ENCODE measurements at places on chromosomes 7 and 10.
A peak's percentile ranks its signal among the peaks of the same experiment; 100 is the strongest.

DNA sequence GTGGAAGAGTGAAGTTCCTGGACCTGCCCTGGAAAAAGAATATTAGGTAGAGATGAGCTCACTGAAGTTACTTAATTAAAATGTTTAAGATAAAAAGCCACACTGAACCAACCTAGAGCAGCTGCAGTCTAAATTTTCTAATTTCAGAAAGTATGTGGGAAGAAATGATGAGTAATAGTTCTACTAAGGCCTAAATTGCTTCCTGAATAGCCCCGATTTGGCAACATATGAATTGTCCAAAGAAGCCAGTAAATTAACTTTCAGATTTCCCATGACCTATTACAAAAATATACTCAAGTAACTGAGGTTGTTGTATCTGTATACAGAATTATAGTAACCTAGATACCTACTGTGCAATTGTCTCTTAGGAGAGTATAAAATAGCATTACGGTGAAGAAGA lies 312.6 kb downstream of the IPMK start:
- DNase-seq: no peak

DNA sequence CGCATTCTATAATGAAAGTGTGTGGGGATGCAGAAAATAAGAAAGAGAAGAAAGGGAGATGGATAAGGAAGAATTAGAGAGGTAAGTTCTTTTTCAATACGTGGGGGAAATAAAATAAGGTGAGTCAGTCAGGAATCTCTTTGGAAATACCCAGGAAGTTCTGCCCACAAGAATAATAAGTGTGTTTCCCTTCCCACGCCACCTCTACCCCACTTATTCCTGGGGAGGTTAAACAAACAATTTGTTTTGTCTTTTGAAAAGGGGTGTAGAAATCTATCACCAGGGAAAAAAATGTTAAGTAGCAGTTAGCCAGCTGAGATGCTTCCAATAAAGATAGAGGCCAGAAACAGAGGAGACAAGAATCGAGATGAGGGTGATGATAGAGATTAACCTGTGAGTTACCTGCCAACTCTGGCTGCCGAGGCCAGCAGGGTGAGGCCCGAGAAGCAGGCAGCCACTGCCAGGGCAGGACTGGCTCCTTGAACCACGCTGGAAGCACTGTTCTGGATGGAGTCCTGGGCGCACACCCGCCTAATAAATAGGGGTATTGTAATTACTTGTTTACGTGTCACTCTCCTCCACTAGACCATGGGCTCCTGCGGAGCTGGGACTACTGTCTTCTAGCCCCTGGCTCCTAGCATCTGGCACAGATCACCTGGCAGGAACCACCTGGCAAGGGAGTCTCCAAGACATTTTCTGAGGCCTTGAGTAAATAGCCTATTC lies 191.3 kb downstream of the FGFR2 start:
- no peak for DNase-seq

DNA sequence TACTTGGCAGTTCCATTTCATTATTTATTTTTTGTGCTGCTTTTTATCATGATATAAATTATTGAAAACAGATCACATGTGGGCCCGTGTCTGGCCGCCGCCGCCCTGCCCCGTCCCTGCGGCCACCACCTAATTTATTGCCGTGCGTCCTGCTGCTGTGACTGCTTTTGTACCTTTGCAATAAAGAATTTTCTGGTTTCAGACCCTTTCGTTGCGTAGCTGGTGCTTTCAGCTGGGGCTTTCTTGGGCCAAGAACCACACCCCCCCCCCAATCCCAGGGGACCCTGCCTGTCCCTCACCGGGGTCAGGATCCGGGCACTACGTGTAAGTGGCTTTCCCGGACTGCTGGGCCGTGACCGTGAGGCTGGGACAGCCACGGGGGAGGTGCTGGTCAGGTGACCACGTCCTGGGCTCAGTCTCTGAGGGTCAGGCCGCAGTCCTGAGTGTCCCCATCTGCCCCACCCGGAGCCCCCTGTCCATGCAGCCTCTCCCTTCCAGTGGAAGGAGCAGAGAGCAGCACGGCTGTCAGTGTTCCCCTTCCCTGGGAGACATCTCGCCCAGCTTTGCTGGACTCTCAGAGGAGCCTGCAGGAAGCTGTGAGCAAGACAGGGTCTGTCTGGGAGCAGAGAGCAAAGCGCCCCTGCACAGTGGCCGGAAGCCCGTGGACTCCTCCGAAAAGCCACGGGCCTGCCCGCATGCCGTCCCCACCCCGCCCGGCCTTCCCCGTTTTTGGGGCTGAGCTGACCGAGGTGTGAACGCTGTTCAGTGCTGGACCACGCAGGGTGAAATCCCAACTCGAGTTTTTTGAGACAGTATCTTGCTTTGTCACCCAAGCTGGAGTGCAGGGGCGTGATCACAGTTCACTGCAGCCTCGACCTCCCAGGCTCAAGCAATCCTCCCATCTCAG lies 12.6 kb downstream of the MAFK start:
- no peak for DNase-seq

DNA sequence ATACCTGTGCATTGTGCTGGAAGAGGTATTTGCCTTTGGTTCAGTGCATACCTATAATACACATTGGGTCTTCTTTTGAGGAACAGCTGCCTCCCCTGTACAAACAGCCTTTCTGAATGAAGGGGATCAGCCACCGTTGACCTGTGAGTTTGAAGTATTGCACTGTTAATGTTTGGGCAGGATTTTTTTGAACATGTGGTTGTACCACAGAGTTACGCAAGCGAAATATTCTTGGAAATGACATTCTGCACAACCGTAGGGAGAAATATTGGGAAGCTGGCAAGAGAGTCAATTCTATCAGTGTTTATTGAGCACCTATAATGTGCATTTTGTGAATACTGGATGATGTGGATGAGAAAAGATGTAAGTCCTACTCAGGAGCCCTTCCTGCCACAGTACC lies 270.6 kb downstream of the AUTS2 start:
- no peak for DNase-seq

GRCh38 chr10:17510242-17510908 lies 56.0 kb upstream of the ST8SIA6 start:
- DNase-seq: no peak

DNA sequence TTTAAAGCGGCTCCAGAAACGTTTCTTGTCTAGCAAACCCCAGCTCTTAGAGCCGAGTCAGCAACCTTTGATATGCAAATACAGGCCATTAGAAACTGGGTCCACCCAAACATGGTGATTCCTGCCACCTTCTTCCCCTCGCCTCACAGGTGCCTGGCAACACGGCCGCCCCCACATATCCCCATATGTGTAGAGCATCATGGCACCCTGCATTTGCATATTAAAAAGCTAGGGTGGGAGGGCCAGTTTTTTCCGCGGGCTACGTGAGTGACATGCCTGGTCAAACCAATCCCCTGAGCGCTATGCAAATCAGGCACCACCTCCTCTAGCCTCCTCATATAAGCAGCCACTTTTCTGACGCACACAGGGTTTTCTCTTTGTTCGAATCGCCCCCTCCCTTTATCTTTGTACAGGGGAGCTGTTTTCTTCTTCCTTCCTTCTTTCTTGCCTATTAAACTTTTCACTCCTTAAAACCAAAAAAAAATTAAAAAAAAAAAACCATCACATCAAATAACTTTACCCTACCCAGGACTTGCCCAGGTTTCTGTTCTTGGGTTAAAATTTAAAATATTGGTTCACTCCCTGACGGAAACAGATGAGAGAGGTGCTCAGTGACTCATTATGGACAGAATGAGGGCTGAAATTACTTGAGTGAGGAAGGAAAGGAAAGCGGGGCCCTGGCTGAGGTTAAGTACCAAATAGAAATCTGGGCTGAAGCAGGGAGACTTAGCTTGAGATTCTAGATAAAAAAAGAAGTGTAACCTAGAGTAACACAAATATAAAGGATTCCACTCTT lies 59.8 kb downstream of the COA1 start:
- peak; percentile 96 for DNase-seq

- DNase-seq: no peak
These were observed 27.0 kb downstream of the LMOD2 start for GRCh38 chr7:123682690-123683089.

GRCh38 chr10:97883092-97883485 lies 33.4 kb downstream of the GOLGA7B start:
- no peak for DNase-seq

DNA sequence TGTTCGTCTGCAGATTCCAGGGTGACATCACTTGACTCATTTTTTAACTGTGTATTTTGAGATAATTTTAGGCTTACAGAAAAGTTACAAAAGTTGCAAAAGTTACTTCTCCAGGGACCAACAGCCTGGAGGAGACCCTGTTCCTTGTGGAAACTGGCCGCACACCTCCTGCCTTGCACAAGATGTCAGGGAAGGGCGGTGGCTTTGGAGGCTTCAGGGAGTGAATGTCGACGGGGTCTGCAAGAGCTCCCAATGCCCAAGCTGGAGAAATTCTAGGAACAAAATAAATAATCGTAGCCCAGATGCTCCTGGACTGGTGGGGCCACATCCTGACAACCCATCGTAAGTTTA lies 62.2 kb upstream of the FAM20C start:
- no peak for DNase-seq

DNA sequence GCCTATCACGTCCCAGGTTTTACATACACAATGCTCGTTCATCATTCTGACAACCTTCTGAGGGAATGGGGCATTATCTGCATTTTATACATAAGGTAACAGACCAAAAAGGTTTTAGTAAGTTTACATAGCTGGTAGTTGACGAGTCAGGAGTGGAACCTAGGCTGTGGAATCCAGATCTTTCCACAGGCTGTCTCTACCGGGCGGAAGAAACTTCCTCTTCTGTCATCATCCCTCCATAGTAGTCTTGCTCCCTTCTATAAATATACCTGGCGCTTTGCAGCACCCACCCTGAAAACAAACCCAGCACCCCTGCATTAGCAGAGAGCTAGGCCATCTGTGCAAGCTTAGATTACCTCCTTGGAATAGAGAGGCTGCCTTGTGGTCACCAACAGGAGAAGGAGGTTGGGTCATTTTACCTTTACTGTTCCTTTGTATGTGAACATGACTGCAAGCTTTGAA lies 1.3 kb downstream of the TSPAN13 start:
- DNase-seq: no peak

All from H9 (cell line).